Stimulated activated CD4-positive, alpha-beta T cell treated with anti-CD3 and anti-CD28 coated beads, Interleukin-1b, Interleukin-23, amount 100 ng/mL, for 4 hours (primary cell): ENCODE measurements at places on chromosomes 7 and 10.

- no peak for DNase-seq
Observed at GRCh38 chr10:104711302-104711721, 70.2 kb downstream of the SORCS3 start.

GRCh38 chr10:3199488-3199887, 26.9 kb upstream of the PITRM1 start:
- DNase-seq: no peak

- DNase-seq: no peak
Observed at GRCh38 chr10:36448760-36449691, 676.4 kb upstream of the ANKRD30A start.

GRCh38 chr10:35219292-35219691, 92.6 kb downstream of the CREM start:
- DNase-seq: no peak

GRCh38 chr7:33044986-33045385, 17.6 kb downstream of the NT5C3A start:
- DNase-seq: no peak

GRCh38 chr10:77638321-77639101, 903 bp upstream of the KCNMA1 start:
- DNase-seq: no peak

DNA sequence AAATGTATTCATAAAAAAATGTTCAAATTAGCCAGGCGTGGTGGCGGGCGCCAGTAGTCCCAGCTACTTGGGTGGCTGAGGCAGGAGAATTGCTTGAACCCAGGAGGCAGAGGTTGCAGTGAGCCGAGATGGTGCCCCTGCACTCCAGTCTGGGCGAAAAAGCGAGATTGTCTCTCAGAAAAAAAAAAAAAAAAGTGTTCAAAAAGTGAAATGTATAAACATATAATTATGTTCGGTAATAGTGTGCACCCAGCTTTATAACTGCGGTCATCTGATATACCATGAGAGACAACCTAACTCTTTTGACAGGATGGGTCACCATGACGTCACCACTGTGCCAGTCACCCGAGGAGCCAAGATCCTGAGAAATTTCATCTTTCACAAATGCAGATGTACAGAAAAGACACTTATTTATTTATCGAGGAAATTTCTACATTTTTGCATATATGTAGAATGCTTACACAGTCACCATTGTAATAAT, 594 bp upstream of the RP9 start:
- no peak for DNase-seq

GRCh38 chr7:158550394-158550700, 37.3 kb downstream of the PTPRN2 start:
- DNase-seq: no peak

GRCh38 chr10:59072038-59072437, 104.4 kb upstream of the PHYHIPL start:
- no peak for DNase-seq

- no peak for DNase-seq
Observed at GRCh38 chr7:32262315-32262714, 192.1 kb upstream of the PDE1C start.

DNA sequence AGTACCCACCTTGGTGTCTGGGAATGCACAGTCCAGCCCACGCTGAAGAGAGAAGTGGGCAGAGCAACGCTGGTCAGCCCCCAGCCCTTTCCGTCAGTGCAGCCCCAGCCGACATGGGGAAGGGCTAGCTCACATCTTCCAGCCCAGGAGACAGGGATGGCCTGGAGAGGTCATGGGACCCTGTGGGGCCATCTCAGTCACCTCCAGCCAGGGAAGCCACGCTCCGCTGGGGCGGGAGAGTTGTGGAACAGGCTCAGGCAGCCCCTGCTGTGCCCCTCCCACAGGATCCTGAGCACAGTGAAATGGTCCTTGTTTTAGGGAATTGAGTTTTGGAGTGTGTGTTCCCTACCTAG, 85.1 kb downstream of the PAXIP1 start:
- no peak for DNase-seq

DNA sequence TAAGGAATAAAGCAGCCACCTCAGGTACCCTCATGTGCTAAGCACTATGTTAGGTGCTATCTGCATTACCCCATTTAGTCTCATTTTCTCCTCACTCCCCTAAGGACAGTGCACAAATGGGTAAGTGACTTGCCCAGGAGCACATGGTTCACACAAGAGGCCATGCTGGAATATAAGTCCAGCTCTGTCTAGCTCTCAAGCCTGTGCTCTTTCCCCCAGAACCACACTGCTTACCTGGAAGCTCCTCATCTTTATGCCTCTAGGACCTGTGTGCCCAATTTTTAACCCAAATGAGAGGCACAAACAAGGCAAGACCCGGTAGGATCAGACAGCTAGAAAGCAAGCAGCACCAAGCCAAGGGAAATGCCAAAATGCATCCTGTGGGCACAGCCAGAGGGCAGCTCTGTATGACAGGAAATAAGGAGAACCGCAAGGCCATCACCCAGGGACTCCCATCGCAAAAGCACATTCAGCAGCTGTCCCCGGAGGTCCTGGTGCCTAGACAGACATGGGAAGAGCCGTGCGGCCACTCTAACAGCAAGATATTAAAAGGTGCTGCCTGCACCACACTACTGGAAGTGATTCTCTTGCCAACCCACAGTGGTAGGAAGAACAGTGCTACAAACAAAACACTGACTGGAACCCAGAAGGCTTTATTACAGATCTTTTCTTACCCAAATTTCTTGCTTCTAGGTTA, 88.1 kb downstream of the GSAP start:
- DNase-seq: no peak

DNA sequence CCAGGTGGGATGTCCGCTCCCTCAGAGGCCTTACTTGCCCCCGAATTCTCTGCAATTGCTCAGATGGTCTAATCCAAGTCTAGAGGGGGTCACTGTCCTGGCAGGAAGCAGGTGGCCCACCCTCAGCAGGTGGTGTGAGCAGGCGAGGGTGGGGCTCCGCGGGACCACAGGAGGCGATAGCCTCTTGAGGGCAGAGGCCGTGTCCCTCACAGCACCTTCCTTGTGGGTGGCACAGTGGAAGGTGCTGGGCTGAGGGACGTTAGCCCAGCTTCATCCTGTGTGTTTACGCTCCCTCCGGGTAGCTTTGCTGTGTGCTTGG, 38.3 kb upstream of the INPP5A start:
- DNase-seq: no peak

GRCh38 chr10:105328503-105329133, 687.5 kb downstream of the SORCS3 start:
- no peak for DNase-seq

GRCh38 chr10:113756940-113757543, 5.6 kb downstream of the PLEKHS1 start:
- DNase-seq: no peak

- DNase-seq: no peak
Observed at GRCh38 chr7:12695965-12696364, 8.5 kb downstream of the ARL4A start.
